H4 (cell line): ENCODE measurements at places on chromosomes 4 and X. TPM values are rescaled to one million over a fixed set of nuclear protein-coding genes. Genes with fewer than 3 reads are reported as not detected.

GRCh38 chr4:21948347-21949072 is at the start of gene KCNIP4:
Gene KCNIP4, minus strand, starts transcription at chr4:21948772.
- DNase-seq: no peak

DNA sequence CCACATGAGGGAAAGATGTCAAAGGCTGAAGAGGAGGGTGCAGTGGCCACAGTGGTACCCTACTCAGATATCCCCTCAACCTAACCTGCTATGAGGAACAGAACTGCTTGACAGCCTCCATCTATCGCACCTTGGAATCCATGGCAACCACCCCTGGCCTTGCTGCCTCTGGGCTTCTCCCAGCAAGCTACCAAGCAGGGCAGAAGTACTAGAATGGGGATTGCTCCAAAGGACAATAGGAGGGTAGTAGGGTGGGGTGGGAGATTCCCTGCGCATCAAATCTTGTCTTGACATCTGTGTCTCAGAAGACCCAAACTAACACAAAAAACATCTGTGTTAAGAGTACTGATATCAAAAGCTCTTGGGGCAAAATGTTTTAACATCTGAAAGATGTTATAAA is 118.2 kb downstream of the FBXW7 start:
- no peak for DNase-seq

- no peak for DNase-seq
Observed at GRCh38 chr4:183445097-183445428, 627 bp downstream of the CDKN2AIP start.

GRCh38 chr4:4386736-4387392 is at the start of gene NSG1:
Gene NSG1, plus strand, starts transcription at chr4:4387102. Its CDS starts 528 bp downstream, at chr4:4387630.
- no peak for DNase-seq

DNA sequence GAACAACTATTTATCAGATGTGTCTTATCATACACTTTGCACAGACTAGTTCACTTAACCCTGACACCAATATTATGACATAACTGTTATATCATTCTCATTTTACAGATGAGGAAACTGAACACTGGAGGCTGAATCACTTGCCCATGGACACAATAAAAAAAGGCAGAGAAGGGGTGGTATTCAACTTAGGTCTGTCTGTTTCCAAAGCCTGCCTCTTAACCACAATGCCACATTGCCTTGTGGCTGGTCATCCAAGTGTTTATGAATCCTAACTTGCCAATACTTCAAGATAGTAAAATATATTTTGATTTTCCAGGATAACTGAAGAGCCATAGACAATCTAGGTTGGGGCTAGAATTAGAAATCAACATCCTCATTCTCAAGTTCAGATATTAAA is 327.8 kb downstream of the NR3C2 start:
- DNase-seq: no peak

DNA sequence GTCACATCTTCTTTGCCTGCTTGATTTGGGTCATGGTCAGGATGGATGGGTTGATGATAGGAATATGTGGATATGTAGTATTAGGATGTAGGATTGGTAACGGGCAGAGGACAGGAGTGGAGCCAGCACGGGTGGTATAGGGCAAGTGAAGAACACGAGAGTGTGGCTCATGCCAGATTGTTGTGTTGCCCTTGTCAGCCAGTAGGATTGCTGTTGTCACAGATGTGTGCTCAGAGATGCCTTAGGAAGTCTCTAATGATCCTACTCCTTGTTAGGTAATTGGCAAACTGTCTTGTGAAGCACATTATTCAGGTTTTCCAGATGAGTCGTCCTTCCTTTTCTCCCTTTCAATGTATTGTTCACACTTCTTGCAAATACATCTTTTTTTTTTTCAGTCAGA is 5.5 kb downstream of the ATP10D start:
- DNase-seq: peak; percentile 60

GRCh38 chrX:133005042-133005441 is 46.6 kb upstream of the HS6ST2 start:
- peak; percentile 10 for DNase-seq

The PITX2 gene
- 5.7 and 11.7 TPM in 2 replicates for total RNA-seq

The AMBN gene
- total RNA-seq: 0.19 TPM in 1 of 2 replicates, not detected in the other

The NWD2 gene
- not detected in 2 replicates for total RNA-seq

The DKK2 gene
- 0.87 and 3.3 TPM in 2 replicates for total RNA-seq

The NLRP2B gene
- not detected in 2 replicates for total RNA-seq

The TCEAL2 gene
- total RNA-seq: 2.6 and 3.8 TPM in 2 replicates

The CFAP299 gene
- total RNA-seq: 0.21 TPM in 1 of 2 replicates, not detected in the other

The BEND4 gene
- total RNA-seq: not detected in 2 replicates

The RHOXF1 gene
- total RNA-seq: not detected in 2 replicates

The CITED1 gene
- total RNA-seq: 0.33 and 1.1 TPM in 2 replicates

The STS gene
- 2.9 and 3.0 TPM in 2 replicates for total RNA-seq
